H1 (cell line): ENCODE measurements at places on chromosomes 4 and X. TPM values are rescaled to one million over a fixed set of nuclear protein-coding genes. Genes with fewer than 3 reads are reported as not detected.

GRCh38 chrX:96707804-96708203, 23.2 kb downstream of the DIAPH2 start:
- no peak for DNase-seq

- no peak for DNase-seq
These were observed 147.3 kb downstream of the KLHL13 start for GRCh38 chrX:117969328-117969727.

DNA sequence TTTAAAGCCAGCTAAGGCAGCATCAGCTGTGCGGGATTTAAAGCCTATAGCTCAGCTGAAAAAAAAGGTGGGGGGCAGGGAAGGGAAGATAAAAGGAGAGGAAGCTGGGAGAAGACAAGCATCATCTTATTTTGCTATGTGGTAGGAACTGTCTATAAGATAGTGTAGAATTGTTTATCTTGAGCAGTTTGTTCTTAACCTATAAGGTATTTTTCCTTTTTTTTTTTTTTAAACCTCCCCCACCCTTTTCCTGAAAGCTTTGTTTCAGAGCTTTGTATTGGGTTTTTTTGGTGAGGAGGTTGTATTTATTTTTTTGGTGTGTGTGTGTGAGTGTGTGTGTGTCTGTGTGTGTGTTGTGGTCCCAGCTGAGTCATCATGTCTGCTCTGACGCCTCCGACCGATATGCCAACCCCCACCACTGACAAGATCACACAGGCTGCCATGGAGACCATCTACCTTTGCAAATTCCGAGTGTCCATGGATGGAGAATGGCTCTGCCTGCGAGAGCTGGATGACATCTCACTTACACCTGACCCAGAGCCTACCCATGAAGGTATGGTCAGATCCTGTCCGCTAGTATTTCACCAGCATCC, 531 bp downstream of the RUFY3 start:
- no peak for DNase-seq

DNA sequence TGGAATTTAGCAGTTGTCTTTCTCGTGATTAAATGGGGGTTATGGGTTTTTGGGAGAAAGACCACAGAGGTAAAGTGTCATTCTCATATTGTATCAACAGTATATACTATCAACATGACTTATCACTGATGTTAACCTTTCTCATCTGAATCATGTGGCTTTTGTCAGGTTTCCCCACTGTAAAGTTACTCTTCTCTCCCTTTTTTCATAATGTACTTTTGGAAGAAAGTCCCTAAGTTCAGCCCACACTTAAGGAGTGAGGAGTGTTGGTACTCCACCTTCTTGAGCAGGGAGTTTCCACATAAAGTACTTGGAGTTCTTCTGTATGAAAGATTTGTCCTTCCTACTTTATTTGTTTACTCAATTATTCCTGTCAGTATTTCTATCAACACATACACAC, 169.9 kb downstream of the ZNF330 start:
- DNase-seq, result no peak

GRCh38 chr4:3777033-3777390, 10.8 kb downstream of the ADRA2C start:
- no peak for DNase-seq

DNA sequence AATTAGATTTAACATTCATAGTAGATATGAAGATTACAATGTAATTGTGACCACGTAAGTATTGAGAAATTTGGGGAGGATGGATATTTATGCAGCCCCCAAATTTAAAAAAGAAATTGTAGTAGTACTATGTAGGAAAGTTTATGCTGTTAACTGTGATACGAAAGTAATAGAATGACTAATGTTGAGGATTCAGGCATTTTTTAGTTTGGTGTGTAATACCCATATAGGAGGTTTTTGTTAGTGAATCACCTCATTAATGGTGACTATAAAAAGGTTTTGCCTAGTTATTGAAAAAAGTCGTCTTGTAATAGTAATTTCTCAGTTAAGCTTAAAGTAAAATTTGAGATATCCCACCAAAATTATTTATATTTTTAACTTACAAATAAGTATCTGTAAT, 67.2 kb downstream of the SMARCAD1 start:
- no peak for DNase-seq

- DNase-seq, result no peak
These were observed 159.1 kb downstream of the NDST3 start for GRCh38 chr4:118193421-118193820.

GSX2 gene
- total RNA-seq, result not detected in 2 replicates
